ENCODE measurements at places on chromosomes 12 and 14.

GRCh38 chr12:115444346-115444745, 760.4 kb upstream of the TBX3 start:
- DNase-seq = no peak

DNA sequence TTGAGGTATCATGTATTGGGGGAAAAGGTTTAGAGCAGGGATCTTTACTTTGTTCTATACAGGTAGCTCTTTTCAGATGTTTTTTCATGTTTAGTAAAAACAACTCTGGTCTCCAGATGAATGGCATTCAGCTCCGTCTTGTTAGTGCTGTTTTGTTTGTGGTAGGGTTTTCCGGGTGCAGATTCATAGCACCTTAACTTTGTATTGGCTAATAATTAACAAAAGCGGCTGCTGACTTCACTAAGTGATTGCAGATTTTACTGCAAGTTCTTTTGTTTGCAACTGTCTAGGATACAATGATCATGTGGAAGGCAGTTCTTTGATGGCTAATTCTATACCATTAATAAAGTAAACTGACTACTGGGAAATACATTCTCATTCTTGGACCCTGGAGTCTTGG, 32.2 kb upstream of the BHLHE41 start:
- no peak for DNase-seq

DNA sequence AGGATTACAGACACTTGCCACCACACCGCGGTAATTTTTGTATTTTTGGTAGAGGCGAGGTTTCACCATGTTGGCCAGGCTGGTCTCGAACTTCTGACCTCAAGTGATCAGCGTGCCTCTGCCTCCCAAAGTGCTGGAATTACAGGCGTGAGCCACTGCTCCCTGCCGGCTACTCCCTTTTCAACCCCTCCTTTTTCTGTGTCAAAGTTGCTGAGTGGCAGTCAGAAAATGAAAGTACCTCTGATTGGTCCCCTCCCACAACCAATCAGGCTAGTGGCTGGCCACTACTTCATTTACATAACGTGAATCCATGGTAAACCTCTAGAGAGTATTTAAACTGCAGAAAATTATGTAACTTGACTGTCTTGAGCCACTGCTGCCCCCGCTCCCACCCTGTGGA, 5.9 kb downstream of the RESF1 start:
- no peak for DNase-seq

DNA sequence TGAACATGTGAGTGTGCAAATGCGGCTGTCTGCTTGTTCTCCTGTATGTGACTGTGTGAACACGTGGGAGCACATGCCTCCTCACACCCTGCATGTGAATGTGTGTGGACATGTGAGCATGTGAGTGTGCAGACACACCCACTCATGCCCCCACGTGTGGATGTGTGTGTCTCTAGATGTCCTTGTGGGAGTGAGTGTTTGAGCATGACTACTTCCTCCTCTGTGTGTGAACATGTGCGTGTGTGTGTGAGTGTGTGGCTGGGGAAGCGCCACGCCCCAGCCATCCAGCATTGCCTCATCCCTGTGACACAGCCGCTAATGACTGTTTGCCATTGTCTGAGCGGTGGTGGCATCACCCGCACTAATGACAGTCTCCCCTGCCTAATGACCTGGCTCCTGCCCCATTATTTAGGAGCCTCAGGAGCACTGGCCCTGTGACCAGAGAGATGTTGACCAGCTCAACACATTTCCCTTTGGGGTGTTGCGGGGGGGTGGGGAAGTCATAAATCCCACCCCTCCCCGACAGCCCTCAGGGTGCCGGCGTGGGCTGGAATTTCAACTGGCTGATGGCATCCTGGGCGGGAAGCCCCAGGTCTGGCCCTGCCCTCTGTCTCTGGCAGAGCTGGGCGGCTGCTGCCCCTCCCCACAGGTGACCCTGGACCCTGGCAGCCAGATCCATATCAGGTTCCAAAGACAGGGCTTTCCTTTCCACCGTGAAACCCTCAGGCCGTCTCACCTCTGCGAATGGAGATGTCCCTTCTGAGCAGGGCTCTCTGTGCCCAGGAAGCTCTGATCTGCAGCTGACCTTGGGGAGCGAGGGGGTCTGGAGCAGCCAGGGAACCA, 11.5 kb upstream of the KRT80 start:
- DNase-seq = no peak

- no peak for DNase-seq
These were observed 48.8 kb downstream of the SYNE3 start for GRCh38 chr14:95467657-95468056.

DNA sequence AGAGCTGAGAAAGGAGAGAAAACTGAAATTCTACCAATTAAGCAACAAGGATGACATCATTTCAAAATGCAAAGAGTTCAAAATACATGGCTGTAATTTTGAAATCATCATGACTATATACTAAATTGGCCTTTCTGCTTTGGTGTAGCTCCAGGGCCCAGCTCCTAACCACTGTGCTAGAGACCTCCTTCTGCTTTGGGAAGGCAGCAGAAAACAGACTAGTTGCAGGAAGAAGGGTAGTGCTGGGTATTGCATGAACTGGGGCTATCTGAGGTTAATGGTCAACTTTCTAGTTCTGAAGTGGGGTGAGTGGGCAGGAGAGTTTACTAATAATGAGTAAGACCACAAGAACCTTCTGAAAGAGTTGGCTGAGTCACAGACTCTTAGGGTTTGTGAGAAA, 66.2 kb downstream of the PTGER2 start:
- DNase-seq = no peak

DNA sequence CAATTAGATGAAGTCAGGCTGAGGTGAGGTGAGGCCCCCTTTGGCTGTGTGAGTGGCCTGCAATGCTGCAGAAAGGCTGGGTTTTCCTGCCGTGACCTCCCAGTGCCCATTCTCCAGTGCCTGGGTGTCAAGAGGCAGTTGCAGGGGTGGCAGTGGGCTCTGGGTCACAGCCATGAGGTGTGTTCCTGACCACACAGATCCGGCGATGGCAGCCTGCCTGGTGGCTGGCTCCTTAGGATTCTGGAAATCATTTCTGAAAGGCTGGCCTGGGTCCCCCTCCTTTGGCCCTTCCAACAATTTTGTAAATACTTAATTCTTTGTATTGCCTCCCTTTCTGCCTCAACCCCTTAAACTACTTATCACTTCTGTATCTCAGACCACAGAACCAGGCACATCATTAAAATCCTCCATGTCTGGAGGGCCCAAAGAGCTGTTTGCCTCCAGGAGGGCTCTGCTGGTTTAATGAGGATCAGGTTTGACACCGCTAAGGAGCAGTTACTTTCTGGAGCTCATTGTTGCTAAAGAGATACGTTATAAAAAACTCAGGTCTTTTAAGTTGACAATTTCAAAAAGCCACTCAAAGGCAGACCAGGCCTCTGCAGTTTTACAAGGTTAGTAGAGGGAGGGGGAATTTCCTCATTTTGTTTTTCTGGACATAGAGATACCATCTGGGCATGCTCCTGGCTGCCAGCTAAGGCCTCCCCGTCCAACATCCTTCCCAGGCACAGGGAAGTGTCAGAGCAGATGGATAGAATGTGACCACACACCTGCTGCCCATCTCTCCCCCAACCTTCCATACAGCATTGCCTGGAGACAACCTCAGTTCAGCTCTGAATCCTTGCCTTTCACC, 204.4 kb downstream of the FOXN3 start:
- no peak for DNase-seq

- DNase-seq = no peak
These were observed 37.3 kb upstream of the E2F7 start for GRCh38 chr12:77102691-77103090.

DNA sequence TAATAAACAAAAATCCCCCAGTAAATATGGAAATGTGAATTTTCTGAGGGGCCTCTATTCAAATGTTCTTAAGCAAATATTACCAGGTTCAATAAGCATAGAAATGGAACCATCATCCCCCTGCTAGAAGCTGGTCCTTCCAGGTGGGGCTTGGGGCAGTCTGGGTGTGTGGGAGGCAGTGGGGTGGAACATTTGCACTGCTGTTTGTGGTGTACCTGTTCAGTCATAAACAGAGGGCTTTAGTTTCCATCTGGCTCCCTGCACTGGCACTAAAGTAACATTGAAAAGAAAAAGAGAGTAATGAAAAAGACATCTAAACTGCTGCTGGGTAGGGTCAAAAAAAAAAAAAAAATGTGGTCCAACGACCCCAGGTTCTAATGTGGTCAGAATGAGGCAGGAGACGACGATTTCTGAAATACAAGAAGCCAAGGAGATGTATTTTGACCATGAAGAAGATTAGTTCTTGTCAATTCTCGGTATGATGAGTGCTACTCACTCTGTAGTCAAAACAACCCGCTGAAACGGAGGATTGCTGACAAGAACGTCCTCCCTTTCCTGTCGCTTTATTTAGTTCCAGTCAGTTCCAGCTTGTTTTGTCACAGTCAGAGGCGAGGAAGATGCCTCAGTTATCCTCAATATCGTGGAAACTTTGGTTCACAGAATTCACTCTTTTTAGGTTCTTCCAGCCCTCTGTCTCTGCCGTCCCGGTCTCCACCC, 44.2 kb upstream of the MANSC4 start:
- DNase-seq = no peak

DNA sequence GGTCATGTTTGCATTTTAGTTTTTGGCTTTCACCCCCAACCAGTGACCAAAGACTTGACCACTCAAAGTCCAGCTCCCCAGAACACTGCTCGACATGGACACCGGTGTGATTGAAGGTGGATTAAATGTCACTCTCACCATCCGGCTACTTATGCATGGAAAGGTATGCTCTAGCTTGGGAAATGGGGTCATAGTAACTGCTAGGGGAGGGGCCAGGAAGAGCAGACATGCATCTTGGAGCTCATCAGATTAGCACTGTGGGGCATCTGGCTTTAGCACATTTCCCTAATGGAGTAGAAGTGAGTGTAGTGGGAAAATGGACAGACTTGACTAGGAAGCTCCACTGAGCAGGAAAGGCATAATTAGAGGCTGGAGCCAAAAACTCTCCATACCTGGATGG, 2.8 kb downstream of the PCBP2 start:
- DNase-seq = no peak

GRCh38 chr12:95014554-95014953, 11.1 kb upstream of the NDUFA12 start:
- no peak for DNase-seq

DNA sequence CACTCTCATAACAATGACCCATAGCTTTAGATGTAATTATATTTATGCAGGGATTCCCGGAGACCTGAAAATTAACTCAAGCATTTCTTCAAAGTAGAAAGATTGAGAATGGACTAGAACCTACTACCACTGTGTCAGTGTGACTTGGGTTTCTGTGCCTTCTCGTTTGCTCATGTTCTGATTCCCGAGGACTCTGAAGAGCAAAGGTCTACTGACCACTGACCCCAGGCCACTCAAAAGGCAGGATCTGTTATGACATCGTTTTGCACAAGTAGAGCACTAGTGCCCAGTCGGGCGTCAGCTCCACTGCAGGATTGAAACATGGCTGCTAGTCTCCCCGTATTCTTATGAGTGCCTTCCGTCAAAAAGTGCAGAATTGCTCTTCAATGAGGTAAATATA, 53.8 kb upstream of the DHRS4 start:
- DNase-seq = no peak

GRCh38 chr14:57199921-57200320, 68.8 kb downstream of the EXOC5 start:
- DNase-seq = no peak

- DNase-seq = no peak
These were observed 154.7 kb downstream of the FBXL14 start for GRCh38 chr12:1439687-1440086.

DNA sequence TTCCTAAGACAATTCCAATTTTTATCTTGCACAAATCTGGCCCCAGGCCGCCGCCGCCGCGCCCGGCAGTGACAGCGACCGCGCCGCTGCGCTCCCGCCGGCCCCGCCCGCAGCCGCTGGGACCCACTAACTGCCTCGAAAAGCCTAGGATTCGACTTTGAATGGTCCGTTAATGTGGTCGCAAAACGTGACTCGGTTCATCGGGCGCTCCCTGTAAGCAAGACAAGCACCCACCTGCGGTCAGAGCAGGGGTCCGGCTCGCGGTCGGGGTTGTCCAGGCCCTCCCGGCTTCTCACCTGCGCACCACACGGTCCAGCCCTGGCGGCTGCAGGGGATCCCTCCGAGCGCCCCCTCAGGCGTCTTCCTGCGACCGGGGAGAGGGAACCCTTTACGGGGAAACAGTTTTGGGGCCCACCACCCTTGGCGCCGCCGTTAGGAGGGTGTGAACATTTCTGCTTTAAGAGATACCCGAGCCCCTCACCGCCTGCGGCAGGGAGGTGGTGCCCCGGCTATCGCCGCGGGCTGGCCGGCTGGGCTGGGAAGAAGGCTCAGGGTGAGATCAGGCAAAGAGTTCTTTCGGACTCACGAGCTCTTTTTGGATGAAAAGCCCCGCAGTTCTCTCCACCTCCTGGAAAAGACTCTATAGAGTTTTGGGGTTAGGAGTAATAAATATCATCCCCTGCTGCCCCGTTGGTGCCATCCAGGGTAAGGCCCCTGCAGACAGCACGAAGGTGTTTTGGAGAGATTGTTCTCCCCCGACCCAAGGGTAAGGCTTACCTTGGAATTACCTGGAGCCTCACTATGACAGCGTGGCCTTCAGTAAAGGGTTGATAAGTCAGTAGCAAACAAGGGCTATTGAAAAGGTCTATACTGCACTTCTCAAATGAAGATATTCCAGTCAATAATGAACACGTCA, 13.6 kb upstream of the FOXJ2 start:
- peak; percentile 89 for DNase-seq

DNA sequence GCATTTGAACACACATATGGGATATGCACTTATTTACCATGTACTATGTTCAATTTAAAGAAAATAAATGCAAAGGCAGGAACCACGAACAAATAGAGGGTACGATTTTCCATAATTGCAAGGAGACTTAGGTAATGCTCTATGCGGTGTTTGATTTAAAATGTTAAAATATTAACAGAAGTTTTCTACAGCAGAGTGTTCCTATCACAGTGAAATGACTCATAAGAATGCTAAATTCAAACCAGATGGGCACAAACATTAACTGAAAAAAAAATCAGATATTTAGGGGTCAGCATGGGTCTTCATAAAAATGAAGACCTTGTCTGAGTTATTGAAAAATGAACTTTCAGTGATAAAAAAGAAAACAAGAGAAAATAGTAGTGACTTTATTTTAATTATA, 65.4 kb downstream of the LLPH start:
- DNase-seq = no peak

DNA sequence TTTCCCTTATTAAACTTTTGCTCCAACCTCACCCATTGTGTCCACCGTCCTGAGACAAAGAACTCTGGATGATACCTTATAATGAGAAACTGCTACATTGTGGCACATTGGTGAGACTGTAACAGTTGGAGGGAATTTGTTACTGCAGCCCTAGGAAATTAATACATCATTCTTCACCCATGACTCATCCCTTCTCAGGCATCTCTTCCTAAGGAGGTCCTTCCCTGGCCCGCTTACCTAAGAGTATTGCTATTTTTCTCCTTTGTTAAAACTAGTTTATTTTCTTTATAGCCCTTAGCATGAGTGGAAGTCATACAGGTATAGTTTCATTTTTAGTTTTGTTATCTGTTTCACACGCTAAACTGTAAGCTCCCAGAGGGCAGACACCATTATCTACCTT, 87.1 kb downstream of the TMEM260 start:
- DNase-seq = no peak

DNA sequence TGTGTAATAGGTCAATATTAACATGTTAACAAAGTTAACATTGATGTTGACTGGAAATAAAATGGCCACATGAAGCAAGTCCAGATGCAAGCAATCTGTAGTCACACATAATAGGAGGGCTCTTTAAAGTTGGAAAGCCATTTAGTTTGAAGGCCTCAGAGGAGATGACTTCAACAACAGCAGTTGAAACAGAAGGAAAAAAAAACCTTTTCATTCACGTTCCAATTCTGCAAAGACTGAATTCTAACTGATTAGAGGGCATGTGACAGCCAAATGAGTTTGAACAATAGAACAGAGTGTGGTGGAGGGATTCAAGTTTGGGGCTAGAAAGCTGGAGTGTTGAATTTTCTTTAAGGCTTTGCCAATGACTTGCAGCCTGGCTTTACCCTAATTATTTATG, 41.5 kb upstream of the DAAM1 start:
- DNase-seq = no peak
